ENCODE measurements at places on chromosomes 7 and 10. TPM values are rescaled to one million over a fixed set of nuclear protein-coding genes. Genes with fewer than 3 reads are reported as not detected.

Gene PTPRZ1
- polyA plus RNA-seq = 5.9 TPM

Gene TSPAN15
- polyA plus RNA-seq = 56.4 TPM

Gene BPGM
- polyA plus RNA-seq = 40.2 TPM

Gene PLXDC2
- polyA plus RNA-seq = 28.0 TPM

Gene RALA
- polyA plus RNA-seq = 68.6 TPM

Gene NXPH1
- polyA plus RNA-seq = 0.28 TPM

Gene CYP26A1
- 0.08 TPM for polyA plus RNA-seq

Gene SCART1
- polyA plus RNA-seq = 4.3 TPM

Gene NPY4R2
- not detected for polyA plus RNA-seq

Gene HKDC1
- 14.1 TPM for polyA plus RNA-seq

DNA sequence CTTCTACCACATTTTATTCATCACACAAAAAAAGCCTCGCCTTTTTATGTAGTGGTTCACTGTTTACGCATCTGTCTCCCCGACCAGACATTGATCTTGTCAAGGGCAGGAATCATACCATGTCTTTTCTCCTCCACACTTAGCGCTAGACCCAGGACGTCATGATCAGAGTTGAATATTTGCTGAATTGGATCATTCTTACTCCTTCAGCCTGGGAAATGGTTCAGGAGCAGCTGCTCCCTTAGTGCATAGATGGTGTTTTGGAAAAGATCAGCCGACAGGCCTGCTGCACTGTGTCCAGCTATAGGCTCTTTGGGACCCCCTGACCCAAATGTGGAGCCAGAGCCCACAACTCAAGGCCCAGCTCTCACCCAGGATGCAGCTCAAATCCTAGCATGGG lies 249.1 kb upstream of the TMEM72 start:
- DNase-seq = no peak

- no peak for DNase-seq
Measured at GRCh38 chr7:156578978-156579430, 61.6 kb upstream of the RNF32 start.

DNA sequence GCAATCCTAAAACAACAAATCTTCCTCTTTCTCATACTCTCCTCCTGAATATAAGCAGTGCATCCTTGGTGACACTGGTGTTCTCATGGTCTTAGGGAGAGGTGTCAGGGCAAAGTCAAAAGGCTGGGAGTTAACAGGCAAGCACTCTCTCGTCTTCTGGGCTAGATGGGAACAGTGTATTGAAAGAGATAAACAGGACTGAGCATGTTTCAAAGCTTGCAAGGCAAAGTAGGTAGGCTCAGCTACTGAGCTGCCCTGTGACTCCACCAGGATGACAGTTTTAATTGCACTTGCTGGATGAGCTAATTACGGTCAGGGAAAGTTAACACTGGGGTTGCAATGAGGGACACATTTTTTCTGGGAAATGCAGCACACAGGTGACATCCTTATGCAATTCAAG lies 554.9 kb upstream of the NRP1 start:
- DNase-seq = no peak

GRCh38 chr7:146479040-146479439 lies 362.4 kb downstream of the CNTNAP2 start:
- DNase-seq = no peak

GRCh38 chr10:62815381-62816075 lies 638 bp downstream of the EGR2 start:
- no peak for DNase-seq

DNA sequence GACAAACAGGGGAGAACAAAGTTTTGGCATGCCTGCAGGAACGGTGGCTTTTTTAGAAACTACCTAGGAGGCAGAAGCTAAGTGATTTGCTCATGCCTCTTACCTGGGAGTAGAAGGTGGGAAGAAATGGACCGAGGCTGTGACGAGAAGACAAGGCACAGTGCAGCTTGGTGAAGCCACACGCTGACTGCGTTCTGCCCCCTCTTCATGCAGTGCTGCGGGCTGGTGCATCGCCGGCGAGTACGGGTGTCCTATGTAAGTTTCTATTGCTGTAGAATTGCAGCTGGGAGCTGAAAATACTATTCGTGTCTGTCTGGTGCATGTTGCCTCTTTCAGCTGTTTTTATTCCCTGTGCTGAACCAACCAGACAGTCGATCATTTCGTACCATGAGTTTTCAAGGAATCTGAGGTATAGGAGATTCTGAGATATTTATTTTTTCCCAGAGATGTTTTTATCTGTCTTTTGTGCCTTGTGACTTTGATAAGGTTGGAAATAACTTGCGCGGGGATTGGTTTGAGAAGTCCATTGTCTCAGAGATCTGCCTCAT lies 120.9 kb downstream of the CACNB2 start:
- no peak for DNase-seq

GRCh38 chr7:78510580-78511188 lies 712.1 kb downstream of the PHTF2 start:
- no peak for DNase-seq

DNA sequence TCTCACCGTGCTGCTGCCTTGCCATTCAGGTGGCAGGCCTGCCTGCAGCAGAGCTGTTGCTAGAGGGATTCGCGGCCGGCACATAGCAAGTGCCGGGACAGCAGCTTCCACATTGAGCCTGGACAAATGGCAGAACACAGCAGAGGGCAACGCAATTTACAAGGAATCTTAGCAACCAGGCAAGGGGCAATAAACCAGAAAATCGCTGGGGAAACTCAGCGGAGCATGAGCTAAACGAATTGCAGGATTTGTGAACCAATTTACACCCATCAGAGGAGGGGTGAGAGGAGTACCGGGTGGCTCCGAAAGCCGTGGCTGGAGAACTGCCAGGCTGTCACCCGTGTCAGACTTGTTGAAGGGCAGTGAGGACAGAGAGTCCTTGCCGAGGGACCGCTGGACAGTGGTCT lies 58.6 kb upstream of the LOXL4 start:
- no peak for DNase-seq

- DNase-seq = no peak
Measured at GRCh38 chr7:154380771-154381170, 328.6 kb downstream of the DPP6 start.

DNA sequence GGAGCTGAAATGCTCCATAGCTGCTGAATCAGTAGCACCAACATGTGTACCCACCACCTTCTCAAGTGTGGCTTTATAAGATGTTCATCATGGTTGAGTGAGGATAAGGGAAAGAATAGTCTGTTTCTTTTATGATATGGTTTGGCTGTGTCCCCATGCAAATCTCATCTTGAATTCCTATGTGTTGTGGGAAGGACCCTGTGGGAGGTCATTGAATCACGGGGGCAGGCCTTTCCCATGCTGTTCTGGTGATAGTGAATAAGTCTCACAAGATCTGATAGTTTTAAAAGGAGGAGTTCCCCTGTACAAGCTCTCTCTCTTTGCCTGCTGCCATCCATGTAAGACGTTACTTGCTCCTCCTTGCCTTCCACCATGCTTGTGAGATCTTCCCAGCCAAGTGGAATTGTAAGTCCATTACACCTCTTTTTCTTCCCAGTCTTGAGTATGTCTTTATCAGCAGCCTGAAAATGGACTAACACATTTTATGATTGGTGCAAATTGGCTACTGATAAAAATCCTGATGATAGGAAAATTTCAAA lies 799.9 kb downstream of the TNS3 start:
- DNase-seq = no peak

DNA sequence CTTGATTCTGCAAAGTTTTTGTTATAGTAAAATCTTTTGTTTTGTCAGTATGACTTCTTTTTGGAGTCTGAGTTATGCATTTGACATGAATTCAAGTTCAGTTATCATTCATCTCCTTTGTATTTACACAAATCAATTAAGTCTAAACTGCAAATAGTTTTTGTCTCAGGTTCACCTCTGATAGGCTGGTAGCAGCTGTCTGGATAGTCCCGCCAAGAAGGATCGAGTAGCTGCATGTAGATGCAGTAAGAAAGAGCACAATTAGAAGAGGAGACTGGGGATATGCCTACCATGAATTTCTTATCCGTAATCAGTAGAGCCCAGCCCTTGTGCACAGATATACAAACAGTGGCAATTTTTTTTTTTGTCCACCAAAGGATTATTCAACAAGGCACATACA lies 392.5 kb upstream of the ETV1 start:
- no peak for DNase-seq

GRCh38 chr7:79548727-79549126 lies 95.3 kb upstream of the MAGI2 start:
- no peak for DNase-seq

DNA sequence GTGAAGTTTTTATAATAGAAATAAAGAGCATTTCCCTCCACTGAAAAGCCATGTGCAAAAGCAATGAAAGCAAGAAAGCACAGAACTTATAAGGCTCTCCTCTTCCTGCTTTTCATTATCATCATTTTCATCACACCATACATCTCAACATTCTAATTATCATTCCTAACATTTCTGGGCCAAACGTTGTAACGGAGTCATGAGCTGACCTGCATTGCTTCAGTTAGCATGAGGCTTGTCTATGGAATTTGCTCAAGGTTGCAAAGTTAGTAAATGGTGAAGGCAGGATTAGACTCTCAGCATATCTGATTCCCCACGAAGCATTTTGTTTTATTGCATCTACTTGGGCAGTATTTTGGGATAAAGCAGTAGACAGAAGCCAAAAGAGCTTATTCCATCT lies 11.4 kb downstream of the SCIN start:
- DNase-seq = no peak

DNA sequence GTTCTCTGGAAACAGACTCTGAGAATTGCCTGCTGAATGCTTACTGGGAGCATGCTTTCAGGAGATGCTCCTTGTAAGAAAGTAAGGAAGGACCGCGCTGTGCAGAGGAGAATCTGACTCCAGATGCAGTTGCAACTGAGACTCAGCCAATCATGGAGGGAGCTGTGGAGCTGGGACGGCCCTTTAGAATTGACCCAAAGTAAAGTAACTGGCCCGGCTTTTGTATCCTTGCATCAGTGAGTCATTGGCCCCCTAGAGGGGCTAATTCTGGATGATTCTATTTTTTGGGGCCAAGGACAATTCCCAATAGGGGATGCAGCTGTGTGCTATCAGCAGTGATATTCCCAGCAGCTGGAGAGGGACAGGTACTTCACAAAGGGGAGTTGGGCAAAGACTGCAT lies 170.4 kb downstream of the PTEN start:
- no peak for DNase-seq

- peak; percentile 56 for DNase-seq
Measured at GRCh38 chr10:43105102-43105955, 28.5 kb downstream of the RET start.

- no peak for DNase-seq
Measured at GRCh38 chr10:6048281-6049030, 13.7 kb downstream of the IL2RA start.

DNA sequence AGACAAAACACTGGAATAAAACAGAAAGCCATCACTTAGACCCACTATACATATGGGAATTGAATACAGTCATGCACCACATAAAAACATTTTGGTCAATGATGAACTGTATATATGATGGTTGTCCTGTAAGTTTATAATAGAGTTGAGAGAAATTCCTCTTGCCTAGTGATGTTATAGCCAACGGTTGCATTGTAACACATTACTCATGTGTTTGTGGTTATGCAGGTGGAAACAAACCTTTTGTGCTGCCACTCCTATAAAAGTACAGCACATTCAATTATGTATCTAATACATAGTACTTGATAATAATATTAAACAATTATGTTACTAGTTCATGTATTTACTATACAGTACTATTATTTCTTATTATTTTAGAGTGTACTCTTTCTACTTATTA lies 381.2 kb upstream of the MBL2 start:
- no peak for DNase-seq
